Activated CD4-positive, alpha-beta T cell treated with anti-CD3 and anti-CD28 coated beads, Interleukin-2, amount 50 U/mL, for 24 hours (primary cell): ENCODE measurements at places on chromosomes 16 and 17.
A peak's percentile ranks its signal among the peaks of the same experiment; 100 is the strongest.

DNA sequence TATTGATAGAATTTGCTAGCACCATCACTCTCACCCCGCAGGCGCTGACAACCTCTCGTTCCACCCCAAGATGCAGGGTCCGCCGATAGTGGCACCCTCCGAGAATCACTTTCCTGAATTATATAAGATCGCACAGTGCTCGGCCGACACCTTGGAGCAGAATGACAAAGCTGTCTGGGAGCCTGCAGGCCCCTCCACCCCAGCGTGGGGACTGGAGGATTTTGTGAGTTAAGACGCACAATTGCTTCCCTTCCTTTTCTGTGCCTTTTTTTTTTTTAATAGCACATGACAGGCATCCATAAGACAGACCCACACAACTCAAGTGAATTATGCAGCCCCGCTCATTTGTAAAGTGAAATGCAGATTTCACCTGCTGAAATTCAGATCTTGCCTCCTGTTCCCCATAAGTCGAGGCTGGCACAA lies 155.3 kb downstream of the C16orf78 start:
- no peak for DNase-seq

DNA sequence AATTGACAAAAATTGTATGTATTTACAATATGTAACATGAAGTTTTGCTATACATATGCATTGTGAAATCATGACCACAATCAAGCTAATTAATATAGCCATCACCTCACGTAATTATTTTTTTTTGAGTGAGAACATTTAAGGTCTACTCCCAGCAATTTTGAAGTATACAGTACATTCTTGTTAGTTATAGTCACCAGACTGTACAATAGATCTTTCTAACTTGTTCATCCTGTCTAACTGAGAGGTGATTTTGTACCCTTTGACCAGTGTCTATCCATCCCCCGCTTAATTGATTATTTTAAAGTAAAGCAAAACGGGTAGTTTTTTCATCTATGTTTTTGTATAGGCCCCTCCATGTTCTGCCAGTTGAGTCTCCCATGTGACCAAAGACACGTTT lies 30.3 kb downstream of the NTN1 start:
- DNase-seq: no peak

- no peak for DNase-seq
Measured at GRCh38 chr16:4272114-4272956, 488 bp downstream of the TFAP4 start.

DNA sequence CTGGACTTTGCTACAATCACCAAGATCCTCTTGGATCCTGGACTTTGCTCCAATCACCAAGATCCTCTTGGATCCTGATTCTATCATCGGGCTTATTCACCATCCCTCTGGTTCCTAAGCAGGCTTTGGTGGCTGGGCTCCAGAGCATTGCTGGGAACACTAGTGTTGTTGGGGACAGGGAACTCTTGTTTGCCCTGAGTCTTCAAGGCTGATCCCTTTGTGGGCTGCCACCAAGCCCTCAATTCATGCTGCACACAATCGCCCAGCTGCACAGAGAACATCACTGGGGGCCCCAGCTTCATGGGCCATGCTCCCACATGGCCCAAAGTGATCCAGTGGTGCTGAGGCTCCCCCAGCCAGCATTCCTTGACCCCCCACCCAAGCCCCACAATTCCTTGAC lies 88.3 kb downstream of the TMEM132E start:
- no peak for DNase-seq

DNA sequence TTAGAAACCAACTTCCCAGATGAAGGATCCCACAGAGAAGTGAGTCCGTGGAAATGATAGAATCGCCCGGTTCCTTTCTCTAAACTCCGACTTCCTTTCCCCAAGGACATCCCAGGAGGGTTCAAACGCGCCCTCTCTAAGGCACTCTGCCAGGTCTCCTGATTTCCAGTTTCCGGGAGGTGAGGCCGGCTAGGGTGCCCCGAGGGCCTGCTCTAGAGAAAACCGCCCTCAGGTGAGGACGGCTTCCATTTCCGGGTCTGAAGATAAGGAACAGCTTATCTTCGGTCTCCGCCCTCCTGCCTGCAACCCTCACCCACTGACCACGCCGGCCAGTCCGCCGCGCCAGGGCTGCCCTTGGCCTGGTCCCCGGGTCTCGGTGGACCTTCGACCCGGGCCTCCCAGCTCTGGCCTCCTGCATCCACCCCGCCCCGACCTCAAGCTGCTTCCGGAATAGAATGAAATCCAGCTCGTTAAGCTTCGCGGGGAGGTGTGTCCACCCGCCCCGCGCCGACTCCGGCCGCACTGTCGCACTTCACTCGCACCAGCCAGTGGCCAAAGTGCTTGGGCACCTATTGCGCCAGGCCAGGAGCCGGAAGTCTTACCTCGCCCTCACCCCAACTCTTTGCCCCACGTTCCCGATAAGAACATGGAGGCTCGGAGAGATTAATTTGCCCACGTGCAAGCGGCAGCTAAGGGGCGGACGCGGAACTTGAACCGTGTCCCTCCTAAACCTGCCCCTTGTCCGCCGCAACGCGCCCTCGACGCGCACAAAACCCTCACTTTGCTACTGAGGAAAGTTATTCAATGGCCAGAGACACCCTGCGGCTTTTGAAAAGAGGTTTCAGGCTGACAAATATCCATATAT lies 836 bp upstream of the MMP15 start:
- DNase-seq: no peak

DNA sequence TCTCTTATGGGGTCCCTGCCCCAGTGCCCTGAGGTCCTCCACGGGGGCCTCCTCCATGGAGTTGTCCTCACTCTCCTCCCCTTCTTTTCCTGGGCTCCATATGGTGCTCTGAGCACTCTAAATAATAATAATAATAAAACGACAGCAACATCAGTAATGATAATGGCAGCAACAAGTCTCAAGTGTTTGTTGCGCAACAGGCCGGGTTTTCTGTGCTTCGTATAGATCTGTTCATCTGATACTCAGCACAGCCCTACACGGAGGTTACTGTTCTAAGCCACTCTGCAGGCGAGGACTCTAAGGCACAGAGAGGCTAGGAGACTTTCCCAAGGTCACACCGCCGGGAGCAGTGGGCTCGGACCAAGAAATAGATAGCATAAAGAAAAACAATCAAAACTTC lies 13.7 kb downstream of the CIBAR2 start:
- no peak for DNase-seq

- no peak for DNase-seq
Measured at GRCh38 chr16:51682905-51683304, 531.8 kb upstream of the SALL1 start.

DNA sequence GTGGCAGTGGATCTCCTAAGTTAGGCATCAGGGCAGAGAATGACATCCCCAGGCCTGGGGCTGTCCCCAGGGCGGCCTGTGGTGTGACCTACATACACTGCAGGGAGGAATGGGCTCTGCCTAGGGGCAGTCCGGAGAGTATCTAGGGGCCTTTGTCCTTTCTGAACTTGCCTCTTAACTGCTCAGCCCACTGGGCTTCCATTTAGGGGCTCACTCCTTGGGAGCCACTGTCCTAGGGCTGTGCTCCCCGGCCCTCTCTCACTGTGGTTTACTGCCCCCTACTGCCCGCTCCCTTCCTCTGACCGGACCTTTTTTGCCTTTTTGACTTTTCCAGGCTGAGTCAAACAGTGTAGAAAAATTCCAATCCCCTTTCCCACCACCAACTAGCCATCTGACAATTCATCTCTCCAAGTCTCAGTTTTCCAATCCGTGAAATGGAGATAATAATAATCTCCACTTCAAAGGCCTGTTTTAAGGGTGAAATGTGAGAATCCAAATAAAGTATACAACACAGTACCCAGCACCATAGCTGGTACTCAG lies 66.8 kb downstream of the DNAH3 start:
- peak; percentile 2 for DNase-seq

DNA sequence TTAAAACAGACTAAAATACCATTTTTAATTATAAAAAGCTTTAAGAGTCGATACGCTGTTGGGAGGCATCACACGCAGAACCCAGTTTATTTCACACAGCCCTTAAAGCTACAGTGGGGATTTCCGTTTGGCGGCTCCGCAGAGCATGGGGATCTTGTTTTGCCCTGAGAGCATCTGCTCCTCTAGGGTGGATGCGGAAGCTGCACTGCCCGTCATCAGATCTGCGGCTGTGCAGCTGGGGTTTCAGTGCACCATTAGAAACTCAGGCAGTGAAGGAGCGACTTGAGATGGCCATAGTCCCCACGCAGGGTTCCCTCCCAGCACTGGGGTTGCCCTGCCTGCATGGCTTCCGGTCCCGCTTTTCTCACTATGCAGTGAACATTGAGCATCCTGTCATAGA lies 62.2 kb upstream of the CHMP6 start:
- no peak for DNase-seq
